Subcutaneous adipose tissue (tissue), 4 donors: ENCODE measurements at places on chromosomes 1 and 21. TPM values are rescaled to one million over a fixed set of nuclear protein-coding genes. Genes with fewer than 3 reads are reported as not detected.

Gene HPCAL4
- not detected for total RNA-seq

Gene DAB1
- 0.57 TPM for total RNA-seq

Gene SPATA46
- not detected for total RNA-seq

Gene ATP6V1G3
- total RNA-seq = not detected

Gene CLIC6
- 10.4 TPM for total RNA-seq

Gene HSD3B2
- total RNA-seq = not detected

Gene DNAJC28
- total RNA-seq = 1.7 TPM

Gene PADI1
- not detected for total RNA-seq

Gene CFH
- total RNA-seq = 434 TPM

Gene CGN
- total RNA-seq = 0.98 TPM

Gene CORT
- not detected for total RNA-seq

Gene ST6GALNAC3
- 7.0 TPM for total RNA-seq

Gene NGF
- 2.3 TPM for total RNA-seq

Gene SMIM1
- total RNA-seq = not detected

Gene ZNF648
- total RNA-seq = 0.17 TPM

Gene KCNAB2
- 48.6 TPM for total RNA-seq

Gene OR2T2
- total RNA-seq = not detected

Gene NOS1AP
- total RNA-seq = 1.1 TPM

Gene LAPTM5
- total RNA-seq = 767 TPM

Gene SPRR2F
- not detected for total RNA-seq

Gene S100A7A
- not detected for total RNA-seq

Gene LRRC8B
- 12.4 TPM for total RNA-seq

Gene KCND3
- total RNA-seq = 4.8 TPM

Gene RPS6KA1
- 20.5 TPM for total RNA-seq

Gene RGL1
- total RNA-seq = 55.9 TPM

Gene GPR89A
- 52.2 TPM for total RNA-seq

Gene XKR8
- 1.8 TPM for total RNA-seq

Gene S100B
- 177 TPM for total RNA-seq

Gene KCNJ6
- not detected for total RNA-seq

Gene LAD1
- total RNA-seq = not detected

Gene PDPN
- 6.8 TPM for total RNA-seq

Gene SEC22B
- 28.8 TPM for total RNA-seq

Gene ZBTB8B
- total RNA-seq = not detected

Gene LCE1A
- not detected for total RNA-seq

Gene RHBG
- total RNA-seq = not detected

Gene PROK1
- total RNA-seq = 3.6 TPM

Gene RGS1
- 75.5 TPM for total RNA-seq

Gene SASS6
- total RNA-seq = 4.4 TPM

Gene IL24
- not detected for total RNA-seq

Gene SLC37A1
- total RNA-seq = 4.7 TPM

Gene CATSPERE
- 0.82 TPM for total RNA-seq

Gene ACOT11
- total RNA-seq = 1.3 TPM

Gene WNT4
- total RNA-seq = not detected

Gene USH2A
- not detected for total RNA-seq

Gene EDARADD
- total RNA-seq = not detected

Gene FMO4
- 20.4 TPM for total RNA-seq

Gene PLD5
- not detected for total RNA-seq

Gene FCGR3A
- 19.4 TPM for total RNA-seq

Gene TGFB2
- 3.1 TPM for total RNA-seq

Gene BGLAP
- total RNA-seq = not detected

Gene C1orf94
- not detected for total RNA-seq

Gene RNU1-4
- under 0.01 TPM for total RNA-seq

Gene KRTAP12-2
- total RNA-seq = not detected

Gene ALX3
- total RNA-seq = not detected

Gene C1orf226
- 13.4 TPM for total RNA-seq

Gene GPR153
- total RNA-seq = 8.2 TPM
